T-helper 1 cell treated with Interleukin-12 subunit alpha and Interleukin-12 subunit beta and Interleukin-4 antibody, amounts not matched to agents 30 ng/mL and 1 ng/mL, for 36 hours (primary cell): ENCODE measurements at places on chromosomes 2 and 18. TPM values are rescaled to one million over a fixed set of nuclear protein-coding genes. Genes with fewer than 3 reads are reported as not detected.

CABYR gene
- 0.74 and 1.2 TPM in 2 replicates for total RNA-seq

TNS1 gene
- total RNA-seq: 1.0 TPM in 2 replicates

RNU2-63P gene
- 16.7 and 22.4 TPM in 2 replicates for total RNA-seq

PARD3B gene
- 0.83 and 0.96 TPM in 2 replicates for total RNA-seq

GPR148 gene
- total RNA-seq: not detected in 2 replicates

FLACC1 gene
- total RNA-seq: 1.4 and 2.4 TPM in 2 replicates

CFAP53 gene
- total RNA-seq: 0.44 and 0.61 TPM in 2 replicates

SERPINB10 gene
- total RNA-seq: not detected in 2 replicates

KHK gene
- total RNA-seq: 12.4 and 14.3 TPM in 2 replicates

GALNT13 gene
- total RNA-seq: not detected in 2 replicates

KIF1A gene
- total RNA-seq: 0.17 and 0.42 TPM in 2 replicates

MLPH gene
- total RNA-seq: not detected in 2 replicates

UPP2 gene
- total RNA-seq: 0.07 TPM in 1 of 2 replicates, not detected in the other

PSD4 gene
- 334 and 338 TPM in 2 replicates for total RNA-seq

SERPINB11 gene
- total RNA-seq: not detected in 2 replicates

PLEK gene
- 3.9 and 5.6 TPM in 2 replicates for total RNA-seq

MOB4 gene
- total RNA-seq: 24.0 and 25.8 TPM in 2 replicates

GIGYF2 gene
- total RNA-seq: 75.2 and 75.7 TPM in 2 replicates

RAMP1 gene
- total RNA-seq: 11.8 and 15.0 TPM in 2 replicates

CD207 gene
- not detected in 2 replicates for total RNA-seq

STAT4 gene
- 89.9 and 95.0 TPM in 2 replicates for total RNA-seq

CHMP3 gene
- total RNA-seq: 38.0 and 40.8 TPM in 2 replicates

ANKRD30BL gene
- total RNA-seq: not detected in 2 replicates

IL1B gene
- total RNA-seq: not detected in 2 replicates

SPOPL gene
- 14.6 and 14.9 TPM in 2 replicates for total RNA-seq

EMILIN2 gene
- total RNA-seq: 23.5 and 25.3 TPM in 2 replicates

FABP1 gene
- not detected in 2 replicates for total RNA-seq

TMEM37 gene
- total RNA-seq: not detected in 2 replicates

CRYGC gene
- not detected in 2 replicates for total RNA-seq

SALL3 gene
- total RNA-seq: not detected in 2 replicates

MOCOS gene
- total RNA-seq: 0.17 TPM in 2 replicates

STEAP3 gene
- 0.05 and 0.15 TPM in 2 replicates for total RNA-seq

SLC30A3 gene
- total RNA-seq: 0.64 and 0.68 TPM in 2 replicates

ADRA2B gene
- 0.05 and 0.07 TPM in 2 replicates for total RNA-seq
